Stimulated activated CD4-positive, alpha-beta T cell treated with anti-CD3 and anti-CD28 coated beads, Interleukin-1b, Interleukin-23, amount 100 ng/mL, for 24 hours (primary cell): ENCODE measurements at places on chromosomes 5 and 9.

DNA sequence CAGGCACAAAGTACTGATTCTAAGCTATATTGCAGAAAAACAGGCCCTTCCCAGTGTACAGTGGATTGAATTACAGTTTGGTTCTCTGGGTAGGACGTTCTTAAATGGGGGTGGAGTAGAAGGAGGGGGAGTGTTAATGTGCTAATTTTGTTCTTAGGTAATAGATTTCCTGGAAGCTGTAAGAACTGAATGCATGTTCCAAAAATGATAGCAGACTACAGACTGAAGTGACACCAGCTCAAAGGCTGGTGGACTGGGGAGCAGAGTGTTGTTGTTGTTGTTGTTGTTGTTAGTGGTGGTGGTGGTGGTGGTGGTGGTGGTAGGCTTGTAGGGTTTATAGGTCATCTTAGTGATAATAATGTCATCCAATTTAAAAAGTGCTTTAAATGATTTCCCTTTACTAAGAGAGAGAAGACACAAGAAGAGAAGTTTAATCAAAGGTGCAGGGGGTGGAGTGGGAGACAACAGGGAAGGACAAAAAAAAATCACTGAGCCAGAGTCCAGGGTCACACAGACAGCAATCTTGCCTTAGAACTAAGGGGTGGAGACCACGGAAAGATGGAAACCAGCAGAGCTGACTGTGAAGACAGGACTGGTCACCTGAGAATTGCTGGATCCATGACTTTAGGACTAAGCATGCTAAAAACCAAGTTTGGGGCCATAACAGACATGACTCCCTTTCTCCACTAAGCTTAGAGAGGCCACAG is 27.0 kb downstream of the TTLL11 start:
- DNase-seq, result no peak

DNA sequence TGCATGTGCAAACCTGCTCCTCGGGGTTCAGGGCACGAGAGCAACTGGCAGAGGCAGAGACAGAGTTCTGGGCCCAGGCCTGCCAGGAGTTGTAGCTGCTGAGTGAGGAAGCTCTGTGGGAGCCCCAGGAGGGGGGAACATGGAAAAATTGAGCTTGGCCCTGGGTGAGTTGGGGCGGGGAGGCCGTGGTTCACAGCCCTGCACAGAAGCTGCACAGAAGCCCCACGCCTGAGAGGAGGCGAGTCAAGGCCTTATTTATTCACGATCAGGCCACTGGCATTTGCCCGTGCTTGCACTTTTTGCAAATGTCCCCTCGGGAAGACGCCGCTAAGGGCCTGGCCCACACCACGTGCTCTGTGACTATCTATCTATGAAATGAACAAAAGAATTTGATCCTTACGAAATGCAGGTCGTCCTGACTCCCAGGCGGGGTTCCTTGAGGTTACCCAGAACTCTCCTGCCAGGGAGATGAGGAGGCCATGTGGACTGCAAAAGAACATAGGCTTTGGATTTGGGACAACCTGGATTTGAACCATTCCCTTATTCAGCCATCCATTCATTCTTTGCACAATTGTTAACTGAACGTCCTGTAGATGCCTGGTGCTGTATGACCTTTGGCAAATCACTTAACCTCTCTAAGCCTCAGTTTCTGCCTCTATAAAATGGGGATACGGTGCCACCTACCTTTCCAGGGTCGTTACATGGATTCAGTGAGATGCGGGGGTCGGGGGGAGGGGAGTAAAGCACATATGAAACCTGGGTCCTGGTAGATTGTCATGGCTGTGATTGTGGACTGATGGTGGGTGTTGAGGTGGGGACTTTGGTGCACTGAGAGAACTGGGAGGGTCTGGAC is 17.9 kb downstream of the COL27A1 start:
- no peak for DNase-seq

DNA sequence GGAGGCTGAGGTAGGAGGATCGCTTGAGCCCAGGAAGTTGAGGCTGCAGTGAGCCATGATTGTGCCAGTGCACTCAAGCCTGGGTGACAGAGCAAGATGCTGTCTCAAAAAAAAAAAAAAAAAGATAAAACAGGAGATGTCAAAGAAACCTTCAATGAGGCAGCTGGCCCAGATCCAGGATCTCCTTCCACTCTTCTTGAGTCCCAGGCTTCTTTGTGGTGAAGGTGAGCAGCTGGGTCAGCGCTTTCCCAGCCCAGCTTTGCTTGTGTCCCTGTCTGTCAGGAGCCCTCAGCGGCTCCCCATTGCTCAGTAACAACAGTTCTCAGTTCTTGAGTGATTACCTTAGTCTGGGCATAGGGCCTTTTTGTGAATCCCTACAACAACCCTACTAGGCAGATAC is 69.4 kb upstream of the PSD2 start:
- no peak for DNase-seq

DNA sequence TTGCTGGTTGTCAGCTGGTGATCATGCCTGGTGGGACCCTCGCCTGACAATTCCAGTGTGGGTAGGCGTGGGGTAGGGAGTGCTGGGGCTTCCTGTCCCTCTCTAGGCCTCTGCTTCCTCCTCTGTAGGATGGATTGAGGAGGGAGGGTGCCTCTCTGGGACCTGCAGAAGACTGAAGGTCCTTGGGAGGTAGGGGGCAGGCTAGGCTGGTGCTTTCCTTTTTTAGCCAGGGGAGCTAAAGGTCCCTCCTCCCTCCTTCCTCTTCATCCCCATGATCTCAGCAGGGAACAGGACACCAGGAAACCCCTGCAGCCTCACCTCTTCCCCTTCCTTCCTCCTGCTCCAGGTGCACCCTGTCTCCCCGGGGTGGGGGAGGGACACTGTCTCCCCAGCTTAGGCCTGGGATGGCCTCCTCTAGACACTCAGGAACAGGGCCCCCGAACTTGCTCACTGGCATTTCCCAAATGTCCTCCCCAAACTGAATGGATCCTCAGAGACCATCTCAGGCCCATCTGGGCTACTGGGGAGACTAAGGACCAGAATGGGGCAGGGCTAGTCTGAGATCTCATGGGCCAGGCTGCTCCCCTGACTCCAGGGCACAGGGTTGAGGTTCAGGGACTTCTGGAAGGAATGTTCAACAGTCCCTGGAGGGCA is 8.4 kb downstream of the SH2D3C start:
- no peak for DNase-seq

DNA sequence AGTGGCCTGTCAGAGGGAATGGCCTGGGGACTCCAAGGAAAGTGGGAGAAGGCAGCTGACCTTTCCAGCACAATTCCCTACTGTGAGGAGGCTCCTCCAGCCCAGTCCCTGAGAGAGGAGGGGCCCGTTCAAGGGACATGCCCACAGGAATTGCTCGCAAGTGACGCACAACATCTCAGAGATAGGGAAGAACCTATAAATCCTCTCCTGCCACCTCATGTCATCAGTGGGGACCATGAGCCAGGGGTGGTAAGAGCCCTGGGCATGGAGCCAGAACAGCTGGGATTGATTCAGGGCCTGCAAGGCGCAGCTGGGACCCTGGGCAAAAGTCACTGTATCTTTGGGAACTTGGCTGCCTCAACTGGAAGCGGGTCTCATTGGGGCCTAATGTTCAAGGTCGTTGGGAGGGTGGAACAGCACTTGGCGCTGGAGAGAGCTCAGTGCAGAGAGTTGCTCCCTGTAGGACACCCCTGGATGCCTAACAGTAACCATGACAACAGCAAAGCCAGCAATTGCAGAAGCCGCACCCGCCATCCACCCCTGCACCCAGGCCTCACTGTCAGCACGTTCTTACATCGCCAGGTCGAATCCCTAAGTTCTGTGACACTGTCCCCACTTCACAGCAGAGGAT is 41.3 kb upstream of the ORM1 start:
- DNase-seq, result no peak

GRCh38 chr5:56876327-56876726 is 33.1 kb upstream of the SETD9 start:
- DNase-seq, result no peak

GRCh38 chr5:2186472-2187015 is 303.8 kb upstream of the IRX4 start:
- no peak for DNase-seq
